Endothelial cell of umbilical vein (primary cell): ENCODE measurements at places on chromosomes 3 and 15. TPM values are rescaled to one million over a fixed set of nuclear protein-coding genes. Genes with fewer than 3 reads are reported as not detected.

GP5 gene
- 0.03 and 0.06 TPM in 2 replicates for polyA plus RNA-seq

DNA sequence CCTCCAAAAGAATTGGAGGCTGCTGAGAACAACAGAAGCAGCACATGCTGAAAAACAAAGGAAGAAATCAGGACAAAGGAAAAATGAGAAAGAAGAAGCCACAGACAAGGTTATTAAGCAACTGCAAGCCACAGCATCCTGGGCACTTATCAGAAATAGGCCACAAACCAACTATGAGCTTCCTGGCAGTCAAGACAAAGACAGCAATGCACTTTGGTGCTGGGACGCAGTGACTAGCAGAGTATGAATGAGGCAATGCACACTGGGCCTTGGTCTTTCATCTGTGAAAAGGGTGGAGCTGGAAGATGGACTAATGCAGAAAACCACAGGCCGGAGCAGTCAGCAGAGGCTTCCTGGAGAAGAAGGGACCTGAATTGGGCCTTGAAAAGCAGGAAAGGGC is 56.0 kb upstream of the LINGO1 start:
- no peak for DNase-seq

GRCh38 chr3:185717627-185718402 is 107.0 kb downstream of the IGF2BP2 start:
- DNase-seq = peak; percentile 27

GADL1 gene
- polyA plus RNA-seq = not detected in 2 replicates

VIPR1 gene
- polyA plus RNA-seq = 4.7 and 5.2 TPM in 2 replicates

- DNase-seq = no peak
Observed at GRCh38 chr3:48915296-48915695, 3.3 kb upstream of the ARIH2 start.

GOLGA6L7 gene
- not detected in 2 replicates for polyA plus RNA-seq

DNA sequence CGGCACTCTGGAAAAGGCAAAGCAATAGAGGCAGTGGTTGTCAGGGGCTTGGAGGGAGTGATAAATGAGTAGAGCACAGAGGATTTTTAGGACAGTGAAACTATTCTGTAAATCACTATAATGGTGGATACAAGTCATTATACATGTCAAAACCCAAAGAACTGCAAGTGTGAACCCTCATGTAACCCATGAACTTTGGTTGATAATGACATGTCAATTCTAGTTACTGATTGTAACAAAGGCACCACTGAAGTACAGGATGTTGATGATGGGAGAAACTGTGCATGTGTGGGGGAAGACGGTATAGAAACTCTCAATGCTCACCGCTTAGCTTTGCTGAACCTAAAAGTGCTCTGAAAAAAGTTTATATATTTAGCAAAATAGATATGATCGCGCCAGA is 36.0 kb downstream of the BTLA start:
- DNase-seq = no peak

GRCh38 chr15:39890621-39891020 is 29.4 kb downstream of the GPR176 start:
- DNase-seq = no peak
